ENCODE measurements at places on chromosomes 11 and 22. TPM values are rescaled to one million over a fixed set of nuclear protein-coding genes. Genes with fewer than 3 reads are reported as not detected.

DNA sequence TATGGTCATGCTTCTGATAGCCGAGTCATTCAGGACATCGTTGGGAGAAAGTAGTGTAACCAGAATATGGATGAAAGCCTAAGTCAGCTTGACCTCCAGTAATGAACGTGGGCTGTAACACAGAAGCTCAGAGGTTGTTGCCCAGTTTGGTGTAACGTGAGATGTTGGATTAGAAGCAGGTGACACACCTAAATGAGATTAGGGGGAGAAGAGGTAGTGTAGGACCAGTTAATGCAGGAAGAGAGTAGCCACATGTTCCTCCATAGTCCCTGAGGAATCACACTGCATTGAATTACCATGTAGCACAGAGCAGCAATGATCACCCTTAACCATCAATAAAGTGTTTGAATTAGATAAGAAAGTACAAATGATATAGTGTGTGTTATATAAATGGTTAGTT lies 20.4 kb downstream of the FBXO7 start:
- H3K27me3 ChIP-seq = no peaks in the 10 kb centered on the region
- no peak for DNase-seq
- H3K4me1 ChIP-seq = no peaks in the 10 kb centered on the region
- peaks cover 52% of the 10 kb centered on the region for H3K36me3 ChIP-seq
- H3K4me3 ChIP-seq = no peak overlapping the region

DNA sequence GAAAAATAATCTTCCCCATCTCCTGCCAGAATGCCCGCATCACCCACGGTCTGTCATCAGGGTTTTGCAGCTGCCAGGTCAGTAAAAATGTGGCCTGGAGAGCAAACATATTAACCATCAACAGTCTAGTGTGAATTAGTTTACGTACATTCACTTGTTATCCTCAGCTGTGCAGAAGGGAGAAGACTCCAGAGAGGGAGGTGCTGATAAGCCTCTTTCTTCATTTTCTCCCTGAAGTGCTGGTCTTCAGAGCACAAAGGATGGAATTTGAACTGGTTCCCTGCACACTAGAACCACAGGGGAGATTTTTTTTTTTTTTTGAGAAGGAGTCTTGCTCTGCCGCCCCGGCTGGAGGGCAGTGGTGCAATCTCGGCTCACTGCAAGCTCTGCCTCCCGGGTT lies 8.2 kb downstream of the FGF19 start:
- no peaks in the 10 kb centered on the region for H3K4me1 ChIP-seq
- H3K36me3 ChIP-seq = peaks cover 8% of the 10 kb centered on the region
- H3K27ac ChIP-seq = no peak overlapping the region
- DNase-seq = no peak

- H3K4me1 ChIP-seq = no peaks in the 10 kb centered on the region
- peaks cover 14% of the 10 kb centered on the region for H3K36me3 ChIP-seq
- H3K27me3 ChIP-seq = no peaks in the 10 kb centered on the region
- no peak overlapping the region for H3K4me3 ChIP-seq
- no peak for DNase-seq
Measured at GRCh38 chr11:46642627-46643335, 25.4 kb downstream of the ATG13 start.

DNA sequence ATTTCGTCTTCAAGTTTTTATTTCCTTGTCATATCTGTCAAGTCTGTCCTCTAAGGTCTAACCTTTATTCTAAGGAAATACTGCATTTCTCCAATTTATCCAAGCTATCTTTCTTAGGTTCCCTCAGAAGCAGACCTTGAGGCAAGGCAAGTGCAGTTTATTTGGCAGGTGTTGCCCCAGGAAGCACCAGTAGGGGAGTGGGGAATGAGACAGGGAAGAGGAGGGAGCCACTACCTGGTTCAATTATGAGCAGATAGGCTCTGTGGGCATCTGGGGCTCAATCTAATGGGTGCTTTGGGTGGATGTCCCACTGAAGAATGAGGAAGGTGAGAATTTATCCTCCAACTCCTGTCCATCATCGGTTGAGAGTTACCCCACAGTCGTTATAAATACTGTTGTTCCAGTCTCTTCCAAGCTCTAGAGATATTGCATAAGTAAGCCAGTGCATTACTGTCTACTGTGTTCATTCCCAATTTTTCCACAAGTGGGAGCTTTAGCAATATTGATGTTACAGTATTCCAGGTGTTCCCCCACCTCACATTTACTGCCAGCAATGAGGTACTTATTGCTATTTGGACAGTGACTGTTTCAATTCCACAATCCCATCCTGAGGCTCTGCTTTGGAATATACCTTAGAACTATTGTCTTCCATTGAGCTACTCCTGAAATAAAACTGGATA lies 154.9 kb upstream of the CEP126 start:
- no peak overlapping the region for H3K4me3 ChIP-seq
- H3K27me3 ChIP-seq = no peaks in the 10 kb centered on the region
- peaks cover 17% of the 10 kb centered on the region for H3K36me3 ChIP-seq
- H3K4me1 ChIP-seq = no peaks in the 10 kb centered on the region
- DNase-seq = no peak

DNA sequence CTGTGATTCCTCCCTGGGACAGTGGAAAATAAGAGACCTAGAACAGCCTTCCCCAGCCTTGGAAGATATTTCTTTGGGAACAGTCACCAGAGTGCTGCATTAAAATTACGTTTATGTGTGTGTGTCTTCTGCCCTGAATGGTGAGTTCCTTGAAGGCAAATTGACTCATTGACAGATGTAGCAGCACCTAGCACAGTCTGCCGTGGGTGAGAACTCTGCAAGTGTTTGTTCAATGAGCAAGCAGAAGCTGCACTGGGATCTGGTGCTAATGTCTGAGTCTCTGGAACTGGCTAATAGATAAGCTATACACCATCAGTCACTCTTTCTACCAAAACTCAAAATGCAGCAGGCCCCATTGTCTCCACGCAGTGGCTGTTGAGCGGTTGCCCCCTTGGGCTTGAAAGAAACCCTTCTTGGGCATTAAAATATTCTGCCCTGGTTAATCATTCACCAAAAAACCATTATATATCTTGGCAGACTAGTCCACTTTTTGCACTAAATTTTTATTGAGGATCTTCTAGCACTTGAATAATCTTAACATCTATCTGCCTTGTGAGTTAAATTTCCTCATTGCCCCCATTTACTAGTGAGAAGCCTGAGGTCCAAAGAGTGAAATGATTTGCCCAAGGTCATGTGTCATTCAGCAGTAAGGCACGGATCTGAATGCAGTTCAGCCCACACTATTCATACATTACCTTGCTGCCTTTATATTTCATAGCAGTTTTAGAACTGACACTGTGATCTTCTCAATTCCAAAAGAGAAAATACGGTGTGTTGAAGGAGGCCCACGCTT lies 87.8 kb upstream of the GALNT18 start:
- no peak for DNase-seq
- H3K36me3 ChIP-seq = no peaks in the 10 kb centered on the region
- no peaks in the 10 kb centered on the region for H3K27me3 ChIP-seq
- no peak overlapping the region for H3K4me3 ChIP-seq
- no peaks in the 10 kb centered on the region for H3K4me1 ChIP-seq

DNA sequence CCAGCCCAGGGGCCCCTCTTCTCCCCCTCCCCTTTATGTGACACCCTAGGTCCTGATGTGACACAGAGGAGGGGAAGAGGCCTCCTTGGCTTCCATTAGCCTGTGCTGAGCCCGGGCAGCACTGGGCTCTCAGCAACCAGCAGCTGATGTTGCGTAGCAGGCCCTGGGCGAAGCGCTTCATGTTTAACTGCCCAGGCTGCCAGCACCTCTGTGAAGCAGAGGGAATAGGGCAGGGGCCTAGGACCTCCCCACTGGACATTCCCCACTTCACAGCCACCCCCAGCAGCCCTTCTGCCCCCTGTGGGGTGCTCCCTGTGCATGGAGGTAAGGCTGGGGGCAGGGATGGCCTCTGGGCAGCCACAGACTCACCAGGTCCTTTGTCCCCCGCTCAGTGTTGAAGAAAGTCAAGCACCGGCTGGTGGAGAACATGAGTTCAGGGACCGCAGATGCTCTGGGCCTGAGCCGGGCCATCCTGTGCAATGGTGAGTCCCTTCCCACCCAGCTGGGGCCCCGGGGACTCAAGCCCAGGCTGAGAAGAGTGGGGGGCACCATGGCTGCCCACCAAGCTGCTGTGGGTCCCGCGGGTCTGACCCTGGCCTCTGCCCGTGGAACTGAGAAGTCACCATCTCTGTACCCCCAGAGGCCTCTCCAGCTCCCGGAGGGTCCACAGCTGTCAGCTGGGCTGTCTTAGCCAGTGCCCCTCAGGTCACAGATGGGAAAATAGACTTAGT lies 11.6 kb downstream of the PICK1 start:
- H3K4me3 ChIP-seq = no peak overlapping the region
- H3K36me3 ChIP-seq = peaks cover 72% of the 10 kb centered on the region
- H3K27me3 ChIP-seq = no peaks in the 10 kb centered on the region
- DNase-seq = no peak
- no peaks in the 10 kb centered on the region for H3K4me1 ChIP-seq
- no peak overlapping the region for H3K27ac ChIP-seq

- no peak for DNase-seq
- no peak overlapping the region for H3K27ac ChIP-seq
- no peaks in the 10 kb centered on the region for H3K36me3 ChIP-seq
- H3K27me3 ChIP-seq = no peaks in the 10 kb centered on the region
- H3K4me1 ChIP-seq = peaks cover 3% of the 10 kb centered on the region
- H3K4me3 ChIP-seq = no peak overlapping the region
Measured at GRCh38 chr11:95918720-95919119, 5.2 kb downstream of the MTMR2 start.

TRPM5 gene
- total RNA-seq = not detected

MPEG1 gene
- total RNA-seq = not detected

LRRN4CL gene
- 0.79 TPM for total RNA-seq

PLEKHA7 gene
- total RNA-seq = 21.0 TPM

TPBGL gene
- total RNA-seq = 0.64 TPM
